T-helper 1 cell (primary cell): ENCODE measurements at places on chromosomes 1 and 21.
A peak's percentile ranks its signal among the peaks of the same experiment; 100 is the strongest.

GRCh38 chr1:28905921-28906666 lies 8.3 kb upstream of the EPB41 start:
- DNase-seq, result no peak

- peak; percentile 32 for DNase-seq
Measured at GRCh38 chr1:67149179-67149770, 14.5 kb upstream of the C1orf141 start.

DNA sequence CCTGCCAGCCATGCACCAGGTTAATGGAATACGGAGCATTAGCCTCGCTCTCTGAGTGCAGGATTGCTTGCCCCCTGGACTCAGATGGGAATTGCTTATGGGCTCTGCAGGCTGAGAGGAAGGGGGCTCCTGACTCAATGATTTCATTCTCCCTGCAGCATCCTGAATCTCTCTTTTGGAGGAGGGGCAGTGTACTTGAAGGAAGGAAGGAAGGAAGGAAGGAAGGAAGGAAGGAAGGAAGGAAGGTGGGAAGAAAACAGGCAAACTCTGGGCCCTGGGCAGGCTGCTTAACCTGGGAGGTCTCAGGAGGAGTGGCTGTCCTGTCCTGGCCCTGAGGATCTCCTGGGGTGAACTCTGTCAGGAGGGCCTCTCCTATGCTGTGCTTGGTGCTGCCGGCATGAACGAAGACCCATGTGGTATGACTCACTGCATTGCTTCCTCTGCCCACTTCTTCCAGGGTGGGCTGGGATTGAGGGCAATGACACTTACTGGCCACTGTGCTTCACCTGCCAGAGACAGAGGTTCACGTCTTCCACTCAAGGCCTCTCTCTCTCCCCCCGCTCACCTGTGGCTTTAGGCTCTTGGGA lies 257.1 kb upstream of the CSF3R start:
- DNase-seq, result no peak

GRCh38 chr21:27813750-27814149 lies 846.9 kb upstream of the ADAMTS5 start:
- no peak for DNase-seq

- no peak for DNase-seq
Measured at GRCh38 chr1:237470712-237471338, 419.9 kb downstream of the ZP4 start.

DNA sequence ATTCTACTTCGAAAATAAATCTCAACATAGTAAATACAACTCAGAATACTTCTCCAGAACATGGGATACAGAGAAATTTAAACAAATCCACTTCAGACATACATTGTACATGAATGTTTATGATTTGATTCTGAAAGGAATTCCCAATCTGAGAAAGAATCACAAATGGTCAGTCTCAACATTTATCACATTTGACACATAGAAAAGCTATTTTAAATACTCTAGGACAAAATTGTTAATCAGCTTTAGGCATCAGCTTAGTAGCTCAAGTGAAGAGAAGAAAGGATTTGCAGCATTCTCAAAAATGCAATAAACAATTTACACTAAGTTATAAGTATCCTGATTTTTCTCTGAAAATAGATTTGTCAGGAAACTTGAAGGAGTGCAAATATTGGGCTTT lies 184.8 kb downstream of the PTPRC start:
- DNase-seq, result no peak

DNA sequence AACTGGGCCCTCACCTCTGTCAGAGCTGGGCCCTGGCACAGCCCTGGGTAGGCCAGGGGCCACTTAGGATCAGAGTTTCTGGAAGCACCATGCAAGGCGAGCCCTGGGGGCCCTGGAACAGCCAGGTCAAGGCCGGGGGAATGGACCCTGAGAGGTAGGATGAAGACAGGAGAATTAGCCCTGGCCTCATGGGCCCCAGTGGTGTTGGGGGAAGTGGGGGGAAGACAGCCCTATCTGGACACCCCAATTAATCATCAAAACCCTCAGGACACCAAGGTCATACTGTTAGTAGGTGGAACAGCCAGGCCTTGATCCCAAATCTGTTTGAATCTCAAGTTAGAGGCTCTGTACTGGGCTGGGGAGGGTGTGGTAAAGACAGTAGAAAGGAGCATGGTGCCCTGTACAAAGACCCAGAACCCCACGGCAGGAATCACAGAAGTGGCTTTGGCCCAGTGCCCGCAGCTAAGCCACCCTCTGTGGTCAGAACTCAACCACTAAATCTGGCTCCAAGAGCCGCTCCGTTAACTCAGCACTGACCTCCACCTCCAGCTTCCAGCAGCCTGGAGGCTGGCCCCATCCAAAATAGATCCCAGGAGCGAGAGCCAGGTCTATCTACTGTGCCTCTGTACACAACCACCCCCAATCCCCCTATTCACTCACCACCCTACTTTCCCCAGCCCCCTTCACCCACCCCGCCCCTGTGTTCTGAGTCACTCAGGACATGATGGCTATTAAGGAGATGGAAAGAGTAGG lies 14.0 kb upstream of the TRIM63 start:
- DNase-seq, result no peak

GRCh38 chr1:42942444-42942843 lies 16.2 kb downstream of the SLC2A1 start:
- DNase-seq, result no peak

GRCh38 chr21:22192766-22193165 lies 1194.6 kb downstream of the NCAM2 start:
- no peak for DNase-seq

DNA sequence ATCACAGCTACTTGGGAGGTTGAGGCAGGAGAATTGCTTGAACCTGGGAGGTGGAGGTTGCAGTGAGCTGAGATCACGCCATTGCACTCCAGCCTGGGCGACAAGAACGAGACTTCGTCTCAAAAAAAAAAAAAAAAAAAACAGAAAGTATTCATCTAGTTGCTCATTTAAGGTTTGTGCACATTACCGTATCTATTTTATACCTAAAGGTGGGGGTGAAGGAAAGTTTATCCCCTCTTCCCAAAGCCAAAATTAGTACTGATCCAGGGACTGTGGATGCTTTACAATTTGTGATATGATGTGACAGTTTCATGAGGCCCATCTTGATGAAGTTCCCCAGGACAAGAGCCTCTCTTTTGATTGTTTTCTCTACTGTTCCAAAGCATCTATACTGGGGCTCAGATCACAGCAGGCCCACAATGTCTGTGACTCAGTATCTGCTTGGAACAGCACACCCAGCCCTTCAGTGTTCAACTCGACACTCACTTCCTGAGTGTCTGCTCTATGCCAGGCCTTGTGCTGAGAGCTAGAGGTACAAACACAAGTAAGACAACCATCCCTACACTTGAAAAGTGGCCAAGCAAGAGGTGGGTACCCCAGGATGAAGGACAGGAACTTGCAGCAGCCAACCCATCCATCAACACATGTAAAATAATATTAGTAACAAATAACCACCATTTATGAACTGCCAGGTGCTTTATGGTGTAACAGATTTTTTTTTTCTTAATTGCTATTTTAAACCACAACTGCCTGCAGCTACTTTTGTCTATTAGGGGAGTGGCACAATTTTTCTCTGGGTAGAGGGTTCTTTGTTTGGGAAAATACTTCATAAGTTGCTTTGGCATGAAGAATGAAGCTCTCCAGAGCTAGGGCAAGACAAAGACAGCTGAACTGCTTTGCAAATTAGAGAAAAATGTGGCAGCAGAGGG lies 29.0 kb upstream of the KHDRBS1 start:
- no peak for DNase-seq

GRCh38 chr21:14988760-14989159 lies 76.0 kb downstream of the NRIP1 start:
- DNase-seq, result no peak

GRCh38 chr1:34278211-34278610 lies 101.5 kb downstream of the C1orf94 start:
- DNase-seq, result no peak

DNA sequence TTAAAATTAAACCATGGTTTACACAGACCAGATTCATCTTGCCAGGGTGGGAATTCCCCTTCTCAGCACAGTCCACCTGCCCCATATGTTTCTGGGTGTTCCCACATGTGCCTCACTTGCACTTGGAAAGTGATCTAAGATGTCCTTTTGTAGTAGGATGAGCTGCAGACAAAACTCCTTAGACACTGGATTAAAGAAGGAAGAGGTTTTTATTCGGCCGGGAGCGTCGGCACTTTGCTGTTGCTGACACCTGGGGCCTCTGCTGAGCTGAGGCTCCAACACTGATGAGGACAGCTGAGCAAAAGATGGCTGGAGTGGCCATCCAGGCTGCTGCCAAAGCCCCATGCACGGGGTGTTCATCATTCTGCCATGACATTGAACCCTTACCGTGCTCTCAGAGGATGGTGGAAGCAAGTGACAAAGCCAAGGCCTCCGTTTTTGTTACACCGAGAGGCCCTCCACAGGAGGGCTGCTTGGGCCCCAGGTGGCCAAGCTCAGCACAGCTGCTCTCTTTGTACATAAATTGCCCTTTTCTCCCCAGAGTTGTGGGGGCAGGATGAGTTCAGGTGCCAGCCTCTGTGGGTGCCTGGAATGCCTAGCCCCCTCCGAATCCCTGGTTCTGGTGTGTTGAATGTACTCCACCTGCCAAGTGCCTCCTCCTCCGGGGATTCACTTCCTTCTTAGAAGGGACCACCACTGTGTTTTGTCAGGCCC lies 7.3 kb upstream of the ACOT11 start:
- no peak for DNase-seq

DNA sequence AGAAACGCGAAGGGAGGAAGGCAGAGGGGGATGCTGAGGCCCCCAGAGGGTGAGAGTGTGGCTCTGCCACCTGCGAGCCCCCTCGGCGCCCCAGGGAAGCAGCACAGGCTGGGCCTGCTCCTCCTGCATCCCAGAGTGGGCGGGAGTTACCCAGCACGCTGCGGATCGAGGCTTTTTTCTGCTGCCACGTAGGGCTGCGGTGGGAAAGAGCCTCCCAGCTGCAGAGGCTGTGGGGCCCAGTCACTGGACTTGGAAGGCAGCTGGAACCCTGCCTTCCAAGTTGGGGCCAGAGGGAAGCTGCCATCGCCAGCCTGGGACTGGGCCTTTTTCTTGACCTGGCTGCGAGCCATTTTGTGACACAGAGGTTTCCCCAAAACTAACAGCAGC lies 2.3 kb upstream of the GRIK3 start:
- DNase-seq, result no peak
